ENCODE measurements at places on chromosomes 1 and 21.

DNA sequence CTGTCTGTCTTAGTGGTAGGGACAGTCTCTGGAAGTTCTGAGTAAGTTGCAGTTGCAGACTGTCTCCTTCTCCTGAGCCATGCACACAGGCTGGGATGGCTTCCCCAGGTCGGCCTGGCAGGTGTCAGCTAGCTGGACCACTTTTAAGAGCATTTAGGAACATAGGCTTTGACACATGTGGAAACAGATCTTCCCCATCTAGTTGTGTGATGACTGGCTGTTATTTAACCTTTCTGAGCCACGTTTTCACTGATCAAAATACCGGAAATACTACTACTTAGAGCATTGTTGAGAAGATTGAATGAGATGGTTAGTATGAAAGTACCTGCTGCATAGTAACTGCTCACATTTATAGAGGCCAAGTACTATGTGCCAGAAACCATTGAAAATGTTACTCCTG lies 6.2 kb upstream of the MAPKAPK2 start:
- no peak for DNase-seq

DNA sequence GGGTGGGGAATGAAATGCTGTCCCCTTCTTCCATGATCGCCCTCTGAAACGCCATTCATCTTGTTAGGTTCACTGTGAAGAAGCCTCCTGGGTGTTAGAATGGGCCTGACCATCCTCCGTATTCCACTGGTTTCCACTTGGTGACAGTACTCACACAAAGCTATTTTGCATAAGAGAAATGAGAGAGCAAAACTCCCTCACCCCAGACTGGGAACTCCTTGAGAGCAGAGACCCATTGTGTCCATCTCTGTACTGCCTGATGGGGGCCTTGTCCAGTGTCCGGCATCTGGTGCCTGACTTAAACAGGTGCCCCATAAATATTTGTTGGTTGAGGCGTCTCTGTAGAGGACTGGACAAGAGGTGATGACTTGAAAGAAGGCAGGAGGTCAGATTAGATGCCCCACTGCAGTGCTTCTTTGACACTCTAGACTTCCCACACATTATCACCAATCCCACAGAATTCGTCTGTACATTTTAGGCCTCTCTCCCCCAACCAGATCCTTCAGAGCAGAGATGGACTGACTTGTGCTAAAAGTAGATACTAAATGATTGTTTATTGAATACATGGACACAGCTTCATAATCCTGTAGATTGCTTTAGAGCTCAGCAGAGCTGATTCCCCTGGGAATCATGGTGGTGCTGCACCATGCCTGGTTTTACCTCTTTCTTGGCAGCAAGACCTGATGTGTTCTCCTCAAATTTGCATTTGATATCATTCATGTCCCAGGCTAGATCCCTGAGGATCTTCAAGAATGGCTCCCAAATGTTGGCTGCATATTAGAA lies 22.4 kb upstream of the KCNA2 start:
- DNase-seq = no peak

- DNase-seq = no peak
Observed at GRCh38 chr1:166740668-166741276, 98.5 kb upstream of the POGK start.

GRCh38 chr21:45454060-45454925 lies 49.3 kb downstream of the COL18A1 start:
- DNase-seq = no peak

- no peak for DNase-seq
Observed at GRCh38 chr1:15312626-15313411, 65.8 kb downstream of the FHAD1 start.

DNA sequence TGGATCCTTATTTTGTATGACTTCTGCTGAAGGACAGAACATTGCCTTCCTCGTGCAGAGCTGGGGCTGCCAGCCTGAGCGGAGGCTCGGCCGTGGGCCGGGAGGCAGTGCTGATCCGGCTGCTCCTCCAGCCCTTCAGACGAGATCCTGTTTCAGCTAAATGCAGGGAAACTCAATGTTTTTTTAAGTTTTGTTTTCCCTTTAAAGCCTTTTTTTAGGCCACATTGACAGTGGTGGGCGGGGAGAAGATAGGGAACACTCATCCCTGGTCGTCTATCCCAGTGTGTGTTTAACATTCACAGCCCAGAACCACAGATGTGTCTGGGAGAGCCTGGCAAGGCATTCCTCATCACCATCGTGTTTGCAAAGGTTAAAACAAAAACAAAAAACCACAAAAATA lies 27.5 kb upstream of the KDM4A start:
- no peak for DNase-seq

DNA sequence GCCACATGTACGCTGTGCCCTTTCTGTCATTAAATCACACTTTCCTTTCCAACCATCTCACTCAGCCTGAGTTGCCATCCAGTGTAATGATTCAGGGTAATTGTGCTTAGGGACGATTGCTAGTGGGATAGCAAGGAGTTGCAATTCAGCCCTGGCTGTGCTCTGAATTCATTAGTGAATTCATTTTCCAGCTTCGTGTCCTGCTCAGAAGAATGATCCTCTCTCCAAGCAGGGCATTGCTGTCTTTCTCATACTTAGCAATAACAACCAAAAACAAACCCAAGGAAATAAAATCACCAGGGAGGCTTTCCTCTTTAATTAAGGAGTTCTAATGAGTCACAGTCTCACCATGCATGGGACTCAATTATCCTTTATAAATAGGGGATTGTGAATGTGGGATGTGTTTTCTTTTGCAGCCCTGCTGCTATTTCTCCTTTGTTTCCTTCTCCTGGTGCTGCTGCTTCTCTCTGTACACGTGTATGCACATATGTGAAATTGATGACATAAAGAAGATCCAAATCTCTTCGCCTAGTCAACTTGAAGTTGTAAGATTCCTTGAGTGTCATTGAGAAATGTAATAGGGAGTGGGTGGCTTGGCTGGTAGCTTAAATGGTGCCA lies 167.0 kb downstream of the TSEN15 start:
- DNase-seq = no peak

GRCh38 chr1:241235256-241235897 lies 121.6 kb downstream of the RGS7 start:
- DNase-seq = no peak

DNA sequence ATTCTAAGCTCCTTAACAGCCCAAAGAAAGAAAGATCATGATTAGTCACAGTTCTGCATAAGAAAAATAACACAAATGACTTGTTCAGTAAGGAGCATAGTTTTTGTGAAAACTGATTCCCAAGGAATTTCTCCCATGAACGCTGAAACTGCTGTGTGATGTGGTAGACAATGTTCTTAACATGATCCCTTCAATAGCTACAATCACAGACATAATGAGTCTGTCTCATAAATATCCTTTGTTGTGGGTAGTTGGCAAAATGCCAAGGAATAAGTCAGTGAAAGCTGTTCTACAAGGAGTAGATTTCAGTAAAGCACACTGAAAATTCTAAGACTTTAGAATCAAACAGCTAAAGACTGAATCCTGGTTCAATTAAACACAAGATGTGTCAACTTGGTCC lies 404.8 kb downstream of the HLX start:
- DNase-seq = no peak

- DNase-seq = no peak
Observed at GRCh38 chr1:81547912-81548303, 252.8 kb upstream of the ADGRL2 start.

GRCh38 chr1:152880316-152880715 lies 2.2 kb downstream of the SMCP start:
- DNase-seq = no peak

DNA sequence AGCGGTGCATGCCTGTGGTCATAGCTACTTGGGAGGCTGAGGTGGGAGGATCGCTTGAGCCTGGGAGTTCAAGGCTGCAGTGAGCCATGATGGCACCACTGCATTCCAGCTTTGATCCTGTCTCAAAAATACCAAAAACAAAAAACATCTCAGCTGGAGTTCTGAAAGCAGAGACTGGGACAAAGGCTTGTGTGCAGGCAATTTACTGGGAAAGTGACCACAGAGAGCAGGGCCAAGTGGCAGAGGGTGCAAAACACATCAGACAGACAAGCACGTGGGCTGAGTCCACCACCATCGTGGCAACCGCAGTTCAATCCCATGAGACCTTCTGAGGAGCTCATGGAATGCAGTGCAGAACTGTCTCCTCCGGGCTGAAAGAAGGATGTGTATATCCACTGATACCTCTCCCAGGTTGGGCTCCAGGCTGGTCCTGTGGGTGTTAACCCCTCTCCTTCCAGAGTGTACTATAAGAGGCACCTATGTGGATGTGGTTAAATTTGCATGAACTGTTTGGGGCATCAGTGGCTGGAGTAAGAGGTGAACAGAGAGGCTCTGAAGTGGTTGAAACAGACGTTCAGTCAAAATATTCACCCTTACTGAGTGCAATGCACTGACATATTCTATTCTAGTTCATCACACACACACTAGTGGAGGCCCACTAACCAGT lies 10.8 kb downstream of the PIGP start:
- no peak for DNase-seq

GRCh38 chr1:239913141-239913585 lies 178.5 kb upstream of the FMN2 start:
- DNase-seq = no peak

- no peak for DNase-seq
Observed at GRCh38 chr1:56057466-56058405, 521.6 kb downstream of the PLPP3 start.

DNA sequence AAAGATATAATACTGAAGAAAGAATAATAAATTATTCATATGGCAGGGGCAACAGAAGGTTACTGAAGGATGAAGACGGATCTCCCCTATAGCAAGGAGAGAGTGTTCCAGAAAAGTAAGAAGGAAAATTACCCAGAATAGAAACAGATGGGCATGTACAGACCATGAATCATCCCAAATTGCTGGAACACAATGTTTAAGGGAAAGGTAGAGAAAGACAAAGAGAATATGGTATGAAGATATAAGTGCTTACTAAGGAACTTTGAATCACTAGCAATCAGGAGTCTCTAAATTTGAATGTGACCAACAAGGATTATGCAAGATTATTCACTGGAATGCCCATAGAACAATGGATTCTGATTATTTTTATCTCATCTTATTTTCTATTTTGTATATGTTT lies 375.4 kb downstream of the COL11A1 start:
- DNase-seq = no peak

DNA sequence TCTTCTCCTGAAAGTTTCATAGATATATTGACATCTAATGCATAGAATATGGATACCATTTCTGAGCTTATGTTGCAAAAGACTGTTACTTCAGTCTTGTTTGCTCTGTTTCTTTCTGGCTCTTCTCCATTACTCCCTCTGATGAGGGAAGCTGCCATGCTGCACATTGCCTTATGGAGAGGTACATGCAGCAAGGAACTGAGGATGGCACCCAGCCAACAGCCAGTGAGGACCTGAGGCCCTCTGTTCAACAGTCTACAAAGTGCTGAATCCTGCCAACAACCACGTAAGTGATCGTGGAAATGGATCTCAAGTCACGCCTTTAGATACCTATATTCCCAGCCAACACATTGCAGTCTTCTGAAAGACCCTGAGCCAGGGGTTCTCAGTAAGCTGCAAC lies 66.6 kb upstream of the ADAMTS5 start:
- DNase-seq = no peak

DNA sequence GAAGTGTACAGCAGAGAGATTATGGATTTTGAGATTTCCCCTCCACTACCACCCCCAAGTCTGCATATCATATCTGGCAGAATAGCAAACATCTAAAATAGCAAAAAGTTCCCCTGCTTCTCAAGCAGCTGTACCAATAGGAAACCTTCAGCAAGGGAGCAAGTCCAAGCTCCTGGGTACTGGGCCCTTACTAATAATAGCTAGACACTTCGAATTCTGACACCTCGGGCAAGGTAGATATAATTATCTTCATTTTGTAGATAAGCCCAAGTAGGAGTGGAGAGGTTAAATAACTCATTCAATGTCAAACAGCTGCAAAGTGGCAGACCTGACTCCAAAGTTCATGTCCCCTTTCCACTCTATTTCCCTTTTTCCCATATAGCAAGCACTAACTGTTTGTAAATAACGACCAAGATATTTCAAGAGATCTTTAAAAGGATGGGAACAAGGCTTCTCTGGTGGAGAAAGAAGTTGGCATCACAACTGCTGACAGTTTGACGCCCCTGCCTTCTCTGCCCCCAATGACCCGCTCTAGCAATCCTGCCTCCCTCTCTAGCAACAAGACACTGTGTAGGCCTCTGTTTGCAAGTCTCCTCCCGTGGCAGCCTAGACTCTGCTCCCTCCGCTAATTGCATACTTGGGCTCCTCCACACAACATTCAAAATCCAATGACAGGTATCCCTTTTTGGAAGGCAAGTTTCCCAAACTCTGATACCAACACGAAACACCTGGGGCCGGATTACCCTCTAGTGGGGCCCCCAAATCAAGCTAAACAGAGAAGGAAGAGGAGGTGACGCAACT lies 18.7 kb upstream of the ADAR start:
- no peak for DNase-seq

DNA sequence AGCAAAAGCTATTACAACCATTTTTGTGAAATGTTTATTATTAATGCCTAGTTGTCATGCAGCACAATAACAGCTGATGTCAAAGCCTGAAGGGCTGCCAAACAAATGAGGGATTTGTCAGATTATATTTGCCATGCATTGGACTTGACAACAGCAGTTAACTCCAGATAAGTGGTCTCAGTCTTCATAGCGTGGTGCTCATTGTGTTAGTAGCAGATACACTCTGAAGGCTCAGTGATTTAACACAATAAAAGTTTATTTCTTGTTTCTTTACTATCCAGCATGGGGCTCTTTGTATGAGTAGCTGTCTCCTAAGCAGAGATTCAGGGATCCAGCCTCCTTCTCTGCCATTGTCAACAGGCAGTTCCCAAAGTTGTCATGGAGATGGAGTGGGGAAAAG lies 76.0 kb upstream of the PTGFRN start:
- DNase-seq = no peak

DNA sequence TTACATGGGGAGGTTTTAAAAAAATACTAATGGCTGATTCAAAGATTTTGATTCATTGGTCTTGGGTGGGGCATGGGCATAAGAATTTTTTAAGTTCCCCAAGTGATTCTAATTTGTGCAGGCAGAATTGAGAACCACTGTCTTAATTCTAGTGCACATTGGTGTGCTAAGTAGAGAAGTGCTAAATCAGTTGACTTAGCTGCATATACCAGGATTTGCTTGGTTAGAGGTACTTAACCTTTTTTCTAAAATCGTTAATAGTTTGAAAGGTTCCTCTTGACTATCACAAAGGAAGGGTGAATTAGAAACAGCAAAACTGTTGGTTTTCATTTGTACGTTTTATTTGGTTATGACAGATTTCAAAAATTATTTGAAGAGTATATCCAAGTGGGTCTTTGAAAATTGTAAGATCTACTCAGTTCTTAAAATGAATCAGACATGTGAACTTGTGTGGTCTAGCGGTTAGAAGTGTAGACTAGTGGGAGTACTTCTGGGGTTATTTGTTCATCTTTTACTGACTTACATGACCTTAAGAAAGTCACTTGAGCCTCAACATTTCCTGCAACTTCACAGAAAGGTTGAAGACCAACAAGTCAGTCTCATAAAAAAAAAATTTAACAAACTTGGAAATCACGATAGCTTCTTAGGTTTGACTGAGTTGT lies 66.7 kb downstream of the RPAP2 start:
- no peak for DNase-seq

GRCh38 chr1:10710489-10710888 lies 86.0 kb downstream of the CASZ1 start:
- no peak for DNase-seq

Data from cortex of kidney (tissue), 1 donor.